Activated CD4-positive, alpha-beta T cell treated with anti-CD3 and anti-CD28 coated beads, Interleukin-2, Interleukin-4, amounts not matched to agents 100 ng/mL and 50 ng/mL, durations not matched to agents 16 hours and 8 hours (primary cell): ENCODE measurements at places on chromosomes 2 and 18.

DNA sequence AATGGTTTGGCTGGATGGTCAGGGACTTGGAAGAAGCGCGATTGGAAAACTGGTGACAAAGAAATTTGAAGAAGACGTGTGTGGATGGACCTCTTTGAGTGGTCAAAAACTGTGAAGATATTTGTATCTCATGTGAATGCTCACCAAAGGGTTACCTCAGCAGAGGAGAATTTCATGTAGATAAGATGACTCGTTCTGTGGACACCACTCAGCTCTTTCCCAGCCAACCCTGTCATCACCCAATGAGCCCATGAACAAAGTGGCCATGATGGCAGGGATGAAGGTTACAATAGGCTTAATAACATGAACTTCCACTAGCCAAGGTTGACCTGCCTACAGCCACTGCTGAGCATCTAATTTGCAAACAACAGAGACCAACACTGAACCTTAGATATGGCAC, 248.3 kb downstream of the KCNE4 start:
- no peak for DNase-seq

DNA sequence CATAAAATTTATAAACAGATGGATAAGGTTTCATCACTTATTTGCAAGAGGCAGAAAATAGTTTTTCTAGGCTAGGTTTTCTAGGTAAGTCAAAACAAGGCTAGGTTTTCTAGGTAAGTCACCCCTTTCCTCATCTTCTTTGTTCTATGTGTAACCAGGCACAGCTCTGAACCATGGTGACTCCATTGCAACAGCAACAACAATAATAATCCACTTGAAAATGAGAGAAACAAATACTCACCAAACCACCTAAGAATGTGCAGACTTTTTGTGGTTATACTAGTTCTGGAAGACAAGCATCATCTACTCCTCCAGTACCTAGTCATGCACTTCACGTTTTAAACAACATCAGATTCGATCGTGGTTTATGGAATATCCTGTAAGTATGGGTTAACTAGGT, 237.4 kb upstream of the ACVR2A start:
- DNase-seq, result no peak

- DNase-seq, result no peak
Observed at GRCh38 chr2:10232096-10232815, 70.4 kb upstream of the HPCAL1 start.

GRCh38 chr2:198356157-198356556, 551.8 kb downstream of the PLCL1 start:
- no peak for DNase-seq

- no peak for DNase-seq
Observed at GRCh38 chr2:109256921-109257320, 127.9 kb downstream of the SH3RF3 start.
